B cell (primary cell): ENCODE measurements at places on chromosomes 3 and 15. TPM values are rescaled to one million over a fixed set of nuclear protein-coding genes. Genes with fewer than 3 reads are reported as not detected.

NRROS gene
- 85.9 and 87.9 TPM in 2 replicates for total RNA-seq

DNA sequence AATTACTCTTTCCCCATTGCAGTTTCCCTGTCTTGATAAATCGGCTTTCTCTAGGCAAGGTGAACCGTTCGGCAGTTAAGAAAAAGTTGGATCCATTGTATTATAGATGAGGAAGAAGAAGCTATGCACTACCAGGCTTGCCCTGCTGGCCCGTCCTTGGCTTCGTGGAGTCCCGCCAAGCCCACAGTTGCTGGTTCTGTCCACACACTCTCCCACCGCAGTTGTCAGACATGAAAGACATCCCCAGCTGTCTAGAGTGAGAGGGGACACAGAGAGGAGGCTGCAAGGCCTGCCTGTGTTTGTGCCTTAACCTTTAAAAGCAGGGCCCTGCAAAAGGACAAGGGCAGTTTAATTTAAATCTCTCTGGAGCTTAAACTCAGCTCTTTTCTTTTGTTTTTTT lies 47.2 kb upstream of the PLCL2 start:
- no peaks in the 10 kb centered on the region for H3K36me3 ChIP-seq
- DNase-seq, result no peak
- peaks cover 25% of the 10 kb centered on the region for H3K4me1 ChIP-seq

EFHB gene
- total RNA-seq, result 0.74 and 0.90 TPM in 2 replicates

GPR156 gene
- total RNA-seq, result 0.20 TPM in 1 of 2 replicates, not detected in the other

TMC3 gene
- total RNA-seq, result not detected in 2 replicates

CSPG4 gene
- total RNA-seq, result 0.15 and 0.17 TPM in 2 replicates

DNA sequence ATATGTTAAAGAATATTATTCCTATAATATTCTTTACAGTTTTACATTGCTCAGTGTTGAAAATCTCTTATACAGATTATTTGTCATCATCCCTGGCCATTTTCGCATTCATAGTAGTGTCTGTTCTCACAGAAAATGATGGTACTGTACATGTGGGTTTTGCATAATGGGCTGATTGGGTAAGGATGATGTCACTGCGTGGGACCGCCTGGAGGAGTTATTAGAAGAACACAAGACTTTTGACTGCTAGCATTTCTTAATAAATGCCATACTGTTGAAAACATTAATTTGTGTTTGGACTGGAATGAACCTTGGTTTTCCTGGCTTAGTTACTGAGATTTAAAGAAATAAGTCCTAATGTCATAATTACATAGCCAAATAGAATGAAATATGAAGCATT lies 20.3 kb downstream of the LRCH3 start:
- DNase-seq, result no peak
- H3K27me3 ChIP-seq, result no peaks in the 10 kb centered on the region
- peaks cover 6% of the 10 kb centered on the region for H3K36me3 ChIP-seq

DNA sequence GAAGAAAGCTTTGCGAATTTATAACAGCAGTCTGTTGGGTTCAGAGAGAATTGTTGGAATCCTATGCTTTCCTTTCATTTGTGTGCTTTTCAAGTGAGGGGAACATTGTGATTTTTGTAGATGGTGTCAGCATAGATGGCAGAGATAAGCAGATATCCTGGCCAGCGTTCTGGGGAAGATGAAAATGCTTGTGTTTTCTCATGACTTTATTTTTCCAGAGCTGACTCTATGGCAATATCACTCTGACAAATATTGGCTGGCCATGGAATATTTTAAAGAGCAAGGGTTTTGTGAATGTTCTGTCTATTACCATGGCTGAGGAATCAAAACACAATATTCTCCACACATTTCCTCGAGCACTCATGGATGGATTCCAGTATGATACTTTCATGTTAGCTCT lies 108.8 kb downstream of the MITF start:
- H3K36me3 ChIP-seq, result no peaks in the 10 kb centered on the region
- H3K27me3 ChIP-seq, result no peaks in the 10 kb centered on the region
- H3K4me1 ChIP-seq, result no peaks in the 10 kb centered on the region

ZCWPW2 gene
- total RNA-seq, result not detected in 2 replicates

AGBL1 gene
- not detected in 2 replicates for total RNA-seq

DNA sequence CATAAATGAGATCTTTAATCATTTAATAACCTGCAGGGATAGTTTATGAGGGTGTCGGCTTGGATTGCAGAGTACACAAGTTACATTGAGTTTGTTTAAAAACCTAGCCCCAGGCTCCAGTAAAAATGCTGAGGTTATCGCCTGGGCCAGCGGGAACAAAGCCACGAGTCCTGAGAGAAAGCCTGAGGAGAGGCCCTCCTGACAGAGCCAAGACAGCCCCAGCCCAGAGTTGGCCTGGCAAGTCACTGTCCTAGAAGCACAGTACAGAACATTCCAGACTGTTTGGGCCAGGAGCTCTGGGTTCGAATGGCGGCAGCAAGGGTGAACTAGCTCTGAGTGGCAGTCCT lies 32.4 kb downstream of the SEC61A1 start:
- H3K27me3 ChIP-seq, result no peaks in the 10 kb centered on the region
- H3K4me1 ChIP-seq, result no peaks in the 10 kb centered on the region
- H3K27ac ChIP-seq, result no peak overlapping the region
- H3K36me3 ChIP-seq, result peaks cover 49% of the 10 kb centered on the region
- no peak for DNase-seq

TRIM42 gene
- total RNA-seq, result not detected in 2 replicates

GRCh38 chr3:173588556-173588955 lies 191.0 kb downstream of the NLGN1 start:
- no peak overlapping the region for H3K4me3 ChIP-seq
- no peak overlapping the region for H3K27ac ChIP-seq
- no peaks in the 10 kb centered on the region for H3K36me3 ChIP-seq
- H3K4me1 ChIP-seq, result no peaks in the 10 kb centered on the region
- DNase-seq, result no peak

SPTSSB gene
- total RNA-seq, result not detected in 2 replicates

DNA sequence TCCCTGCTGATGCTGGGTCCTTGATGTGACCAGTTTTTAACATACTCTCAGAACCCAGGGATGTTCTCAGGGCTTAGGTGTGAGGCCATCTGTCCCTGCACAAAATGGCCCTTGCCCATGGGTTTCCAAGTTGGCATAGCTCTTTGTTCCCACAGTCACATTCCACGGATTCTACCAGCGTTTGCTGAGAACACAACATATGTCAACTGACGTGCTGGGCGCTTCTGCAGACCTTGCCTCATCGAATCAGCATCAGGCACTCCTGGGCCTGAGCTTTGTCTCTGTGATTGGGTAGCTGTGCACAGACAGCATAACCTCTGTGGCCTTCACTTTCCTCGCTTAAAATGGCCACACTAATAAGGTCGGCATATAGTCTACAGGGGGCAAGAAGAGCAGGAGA lies 69.0 kb downstream of the MGLL start:
- no peak overlapping the region for H3K4me3 ChIP-seq
- peak overlapping the region; percentile 31 for H3K27ac ChIP-seq
- no peaks in the 10 kb centered on the region for H3K36me3 ChIP-seq
- DNase-seq, result no peak
- H3K4me1 ChIP-seq, result peaks cover 37% of the 10 kb centered on the region

DNA sequence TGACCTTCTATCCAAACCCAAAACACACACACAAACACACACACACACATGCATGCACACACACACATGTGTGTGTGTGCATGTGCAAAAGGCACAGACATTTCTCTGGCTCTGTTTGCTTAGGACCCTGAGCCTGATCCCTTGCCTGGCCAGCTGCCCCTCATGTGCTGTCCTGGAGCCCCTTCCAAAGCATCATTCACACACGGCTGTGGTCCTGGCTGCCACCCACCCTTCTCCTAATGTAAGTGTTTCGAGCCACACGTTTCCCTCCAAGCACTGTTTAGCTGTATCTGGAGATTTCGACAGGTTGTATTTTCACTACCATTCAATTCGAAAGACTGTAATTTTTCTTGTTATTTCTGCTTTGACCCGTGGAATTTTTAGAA lies 45.8 kb upstream of the KLF13 start:
- no peak overlapping the region for H3K27ac ChIP-seq
- H3K27me3 ChIP-seq, result no peaks in the 10 kb centered on the region
- DNase-seq, result no peak
- no peak overlapping the region for H3K4me3 ChIP-seq

GRCh38 chr3:126921085-126921824 lies 61.7 kb upstream of the PLXNA1 start:
- no peak overlapping the region for H3K27ac ChIP-seq
- H3K4me3 ChIP-seq, result no peak overlapping the region
- H3K27me3 ChIP-seq, result peaks cover 14% of the 10 kb centered on the region
- no peaks in the 10 kb centered on the region for H3K36me3 ChIP-seq
- H3K4me1 ChIP-seq, result no peaks in the 10 kb centered on the region

DNA sequence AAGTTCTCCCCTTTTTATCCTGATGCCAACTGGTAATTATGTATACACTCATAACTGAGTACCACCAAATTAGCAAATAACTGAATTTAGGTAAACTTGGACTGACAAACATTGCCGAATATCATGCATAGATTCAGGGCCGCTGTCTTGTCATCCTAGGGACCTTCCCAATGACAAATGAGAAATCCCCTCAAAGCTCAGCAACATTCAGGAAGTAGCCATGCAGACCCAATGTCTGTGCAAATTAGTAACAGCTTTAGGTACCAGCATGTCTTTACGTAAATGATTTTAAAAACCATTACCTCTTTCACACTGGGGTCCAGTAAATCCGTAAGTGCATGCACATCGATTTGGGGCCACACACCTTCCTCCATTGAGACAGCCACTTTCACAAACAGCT lies 49.5 kb downstream of the FBN1 start:
- H3K27ac ChIP-seq, result no peak overlapping the region
- H3K36me3 ChIP-seq, result no peaks in the 10 kb centered on the region
- H3K27me3 ChIP-seq, result no peaks in the 10 kb centered on the region
- peak; percentile 3 for DNase-seq

DNA sequence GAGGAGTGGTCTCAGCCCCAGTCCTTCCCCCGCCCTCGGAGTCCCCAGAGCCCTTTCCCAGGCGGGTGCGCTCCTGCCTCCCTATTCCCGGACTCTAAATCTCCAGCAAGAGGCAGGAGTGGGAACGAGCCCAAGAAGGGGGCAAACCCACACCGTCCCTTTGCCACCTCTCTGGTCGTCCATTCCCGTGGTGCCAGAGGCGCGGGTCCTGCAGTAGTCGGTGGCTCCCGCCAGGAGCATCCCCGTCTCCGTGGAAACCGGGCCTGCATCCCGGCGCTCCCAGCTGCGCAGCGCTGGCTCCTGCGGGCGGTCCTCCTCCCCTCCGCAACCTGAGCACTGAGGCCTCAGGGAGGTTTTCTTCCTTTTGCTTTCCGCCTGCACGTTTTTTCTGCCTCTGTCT lies 44.8 kb downstream of the LHFPL4 start:
- H3K27ac ChIP-seq, result no peak overlapping the region
- H3K4me3 ChIP-seq, result no peak overlapping the region
- DNase-seq, result no peak
- peaks cover 15% of the 10 kb centered on the region for H3K27me3 ChIP-seq
- no peaks in the 10 kb centered on the region for H3K36me3 ChIP-seq
- H3K4me1 ChIP-seq, result peaks cover 9% of the 10 kb centered on the region

SLC35G2 gene
- 6.3 and 9.4 TPM in 2 replicates for total RNA-seq
